ENCODE measurements at places on chromosomes 2 and 18.

GRCh38 chr2:46615555-46615954 lies 136.2 kb downstream of the TMEM247 start:
- DNase-seq: no peak

GRCh38 chr2:16166327-16166981 lies 226.1 kb downstream of the MYCN start:
- no peak for DNase-seq

- no peak for DNase-seq
Observed at GRCh38 chr2:239267288-239267951, 133.4 kb downstream of the HDAC4 start.

DNA sequence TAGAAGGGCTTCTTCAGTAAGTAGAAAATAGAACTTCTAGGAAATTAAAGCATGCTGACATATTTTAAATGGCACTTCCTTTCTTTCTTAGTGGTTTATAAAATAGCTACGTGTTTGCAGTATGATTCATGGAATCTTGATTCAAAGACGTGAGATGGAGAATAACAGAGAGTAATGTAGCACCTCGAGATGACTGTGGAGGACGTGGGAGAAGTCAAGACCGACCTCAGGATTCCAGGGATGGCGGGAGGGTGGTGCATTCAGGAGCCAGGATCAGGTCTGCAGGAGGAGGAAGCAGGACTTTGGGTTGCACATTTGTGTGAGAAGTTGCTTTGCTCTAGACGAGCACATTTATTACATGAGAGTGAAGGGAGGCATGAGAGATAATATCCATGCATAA lies 56.0 kb downstream of the DCDC2C start:
- no peak for DNase-seq

- no peak for DNase-seq
Observed at GRCh38 chr2:232102380-232102779, 140.9 kb downstream of the DIS3L2 start.

DNA sequence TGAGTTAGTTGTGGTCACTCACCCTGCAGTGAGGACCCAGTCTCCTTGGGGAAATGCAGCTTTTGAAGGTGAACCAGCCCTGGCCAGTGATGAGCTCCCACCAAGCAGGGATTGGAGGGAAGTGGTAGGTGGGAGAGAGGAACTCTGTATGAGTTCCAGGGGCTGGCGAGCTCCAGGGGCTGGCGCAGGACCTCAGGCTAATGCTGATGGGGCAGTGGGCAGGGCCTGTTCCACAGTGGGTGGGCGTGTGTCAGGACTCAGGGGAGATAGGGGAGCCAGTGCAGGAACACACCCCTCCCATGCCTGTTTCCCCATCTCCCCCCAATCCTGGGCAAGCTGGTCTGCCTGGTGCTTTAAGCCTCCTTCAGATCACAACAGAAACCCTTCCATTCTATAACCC lies 208.4 kb downstream of the DYSF start:
- no peak for DNase-seq

All from brain pericyte (primary cell).